Jurkat, Clone E6-1 (cell line): ENCODE measurements at places on chromosomes 12 and 14.

DNA sequence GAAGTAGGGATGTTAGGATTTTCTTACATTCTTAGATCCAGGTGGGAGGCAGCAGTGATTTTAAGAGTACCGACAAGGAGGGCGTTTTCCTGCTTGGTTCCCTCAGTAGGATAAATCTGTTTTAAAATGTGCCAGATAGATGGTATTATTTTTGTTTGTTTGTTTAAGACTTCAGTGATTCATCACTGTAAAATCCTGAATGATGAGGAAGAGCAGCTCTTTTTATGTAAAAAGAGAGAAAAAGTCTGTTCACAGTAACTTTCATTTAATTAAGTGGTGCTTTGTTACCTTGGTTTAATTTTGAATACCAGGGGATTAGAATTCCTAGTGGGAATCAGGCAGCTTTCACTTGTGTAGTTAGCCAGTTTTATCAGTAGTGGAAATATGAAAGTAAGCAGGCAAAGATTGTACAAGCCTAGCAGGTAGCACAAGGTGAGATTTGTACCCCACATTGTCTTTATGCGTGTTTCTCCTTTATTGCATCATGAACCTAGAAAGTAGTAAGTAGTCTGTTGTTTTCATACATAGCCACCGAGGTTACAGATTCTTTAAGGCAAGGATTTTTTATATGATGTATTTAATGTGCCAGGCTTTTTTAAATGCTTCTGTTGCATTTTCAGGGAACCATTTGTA lies 349.6 kb downstream of the CCDC91 start:
- no peak for DNase-seq

DNA sequence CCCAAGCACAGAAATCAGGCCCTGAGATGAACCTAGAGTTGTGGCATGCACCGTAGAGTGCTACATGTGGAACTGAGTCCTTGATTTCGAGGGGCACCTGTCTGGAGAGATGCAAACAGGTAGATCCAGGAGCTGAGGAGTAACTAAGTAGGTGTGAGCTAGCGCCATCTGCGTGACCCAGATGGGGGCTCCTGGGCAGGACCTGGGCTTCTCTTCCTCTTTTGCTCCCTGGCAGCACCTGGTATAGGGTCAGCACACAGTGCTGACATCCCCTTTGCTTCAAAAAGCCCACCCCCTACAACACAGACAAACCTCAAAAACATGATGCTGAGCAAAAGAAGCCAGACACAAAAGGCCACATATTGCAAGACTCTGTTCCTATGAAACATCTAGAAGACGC lies 65.8 kb downstream of the PITPNM2 start:
- DNase-seq: no peak

- DNase-seq: no peak
These were observed 49.8 kb downstream of the NTN4 start for GRCh38 chr12:95740751-95741150.

- no peak for DNase-seq
These were observed 41.6 kb downstream of the CNTN1 start for GRCh38 chr12:40733871-40734270.

DNA sequence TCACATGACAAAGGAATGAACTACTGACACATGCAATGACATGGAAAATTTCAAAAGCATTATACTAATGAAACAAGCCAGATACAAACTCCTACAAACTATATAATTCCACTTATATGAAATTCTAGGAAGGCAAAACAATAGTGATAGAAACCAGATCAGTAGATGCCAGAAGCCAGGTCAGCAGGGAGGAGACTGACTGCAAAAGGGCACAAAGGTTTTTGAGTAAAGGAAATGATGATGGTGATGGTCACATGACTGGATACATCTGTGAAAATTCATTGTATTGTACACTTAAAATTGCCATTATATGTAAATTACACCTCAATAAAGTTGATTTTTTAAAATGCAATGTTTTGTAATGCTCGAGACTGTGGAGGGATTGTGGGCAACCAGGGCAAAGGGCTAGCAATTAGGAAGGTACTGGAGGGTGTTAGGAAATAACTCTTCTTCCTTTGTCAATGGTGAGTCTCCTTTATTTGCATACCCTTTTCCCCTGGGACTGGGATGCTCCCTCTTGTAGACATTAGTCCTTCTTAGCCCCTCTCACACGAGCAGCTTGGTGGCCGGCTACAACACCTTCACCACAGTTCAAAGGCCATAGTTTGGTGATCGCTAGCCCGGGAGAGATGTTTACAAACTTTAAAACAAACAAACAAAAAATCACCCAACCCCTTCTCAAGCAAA lies 6.7 kb upstream of the PRPF40B start:
- no peak for DNase-seq

GRCh38 chr14:52553002-52553670 lies 500 bp downstream of the GPR137C start:
- DNase-seq: no peak
